ENCODE measurements at places on chromosomes 1 and 21.

DNA sequence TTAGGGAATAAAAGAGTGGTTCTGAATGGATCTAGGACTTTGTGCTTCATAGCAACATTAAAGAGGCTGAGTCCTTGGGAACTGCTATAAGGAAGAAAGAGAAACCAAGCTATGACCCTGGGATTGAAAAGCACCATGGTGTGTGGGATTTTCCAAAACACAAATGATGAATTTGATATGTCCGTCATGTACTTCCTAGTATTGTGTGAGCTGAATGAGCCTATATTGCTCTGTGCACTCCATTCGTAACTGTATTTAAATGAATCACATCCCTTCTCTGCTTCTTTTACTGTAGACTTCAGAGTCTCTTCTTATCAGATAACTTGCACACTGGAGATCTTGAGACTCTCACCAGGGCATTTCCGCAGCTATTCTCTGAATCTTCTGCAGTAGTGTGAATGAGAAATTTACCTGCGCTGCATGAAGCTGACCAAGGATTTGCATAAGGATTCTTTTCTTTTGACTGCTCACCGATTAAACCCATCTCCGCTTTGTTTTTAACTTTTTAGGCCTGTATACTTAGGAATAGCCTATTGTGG, 23.1 kb upstream of the OR10J4 start:
- DNase-seq = no peak

DNA sequence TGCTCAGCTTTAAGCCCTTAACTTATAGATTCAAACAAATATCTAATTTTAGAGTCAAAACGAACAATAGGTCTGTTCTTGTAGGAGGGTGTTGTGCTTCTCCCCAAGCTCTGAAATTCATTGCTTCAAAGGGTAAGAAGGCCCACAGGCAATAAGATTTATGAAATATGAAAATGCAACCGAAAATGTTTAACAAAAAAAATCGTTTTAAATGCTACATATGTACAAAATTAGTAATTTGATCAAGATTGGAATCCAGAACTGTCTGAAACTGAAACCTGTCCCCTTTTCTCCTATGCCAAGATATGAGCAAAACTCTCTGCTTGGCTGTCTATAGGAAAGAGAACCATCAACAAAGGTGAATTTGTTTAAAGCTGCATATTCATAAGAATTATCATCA, 534.3 kb downstream of the PLPP3 start:
- DNase-seq = no peak

DNA sequence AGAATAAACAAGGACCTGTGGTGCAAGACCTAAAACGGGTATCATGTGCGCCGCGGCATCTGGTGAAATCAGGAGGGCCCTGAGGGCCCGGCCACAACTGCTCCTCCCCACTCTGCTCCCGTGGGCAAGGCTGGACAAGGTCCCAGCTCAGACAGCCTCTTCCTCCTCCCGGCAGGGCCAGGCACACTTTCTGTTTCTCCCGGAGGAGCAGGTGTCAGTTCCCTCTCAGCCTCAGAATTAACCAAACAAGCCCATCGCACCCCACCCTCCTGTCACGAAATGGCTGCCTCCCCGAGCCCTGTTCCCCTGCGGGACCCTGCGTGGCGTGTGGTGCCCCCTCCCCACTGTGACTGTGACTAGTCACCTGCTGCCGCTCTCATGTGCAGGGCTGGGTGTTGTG, 15.2 kb downstream of the PTTG1IP start:
- DNase-seq = no peak

DNA sequence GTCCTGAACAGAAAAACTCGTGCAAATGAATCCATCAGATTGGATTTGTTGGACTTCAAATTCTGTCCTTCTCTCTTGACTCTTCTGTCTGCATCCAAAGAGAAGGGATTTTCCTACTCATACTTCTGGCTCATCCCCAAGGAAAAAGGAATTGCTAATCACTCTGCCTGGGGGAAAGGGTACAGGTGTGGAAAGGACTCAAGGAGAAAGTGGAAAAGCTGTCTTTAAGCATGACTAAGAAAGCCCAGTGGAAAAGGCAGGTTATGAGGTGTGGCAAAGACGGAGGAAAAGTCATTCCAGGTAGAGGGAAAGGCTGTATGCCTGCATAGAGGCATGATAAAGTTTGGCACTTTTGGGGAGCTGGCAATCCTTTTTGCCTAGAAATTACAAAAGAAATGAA, 43.4 kb downstream of the PTGS2 start:
- DNase-seq = no peak
